CD4-positive, alpha-beta T cell treated with Interleukin-6 at 100 ng/mL for 8 hours (primary cell): ENCODE measurements at places on chromosomes 11 and 22.

DNA sequence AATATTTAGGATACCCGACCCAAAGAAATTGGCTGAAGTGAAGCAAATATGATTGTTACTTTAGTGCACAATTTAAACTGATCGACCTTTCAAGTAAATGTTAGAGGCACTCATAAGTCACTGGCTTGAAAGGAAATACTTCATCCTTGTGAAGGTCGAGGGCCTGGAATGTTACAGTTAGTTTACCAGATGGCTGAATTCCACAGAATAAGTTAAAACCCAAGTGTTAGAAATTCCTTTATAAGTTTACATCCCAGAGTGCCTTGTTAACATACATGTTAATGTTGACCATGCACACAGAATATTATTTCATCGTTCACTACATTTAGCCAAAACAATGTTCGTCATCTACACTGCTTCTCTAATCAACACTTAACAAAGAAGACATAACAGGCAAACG, 235.5 kb upstream of the ANO3 start:
- no peak for DNase-seq

DNA sequence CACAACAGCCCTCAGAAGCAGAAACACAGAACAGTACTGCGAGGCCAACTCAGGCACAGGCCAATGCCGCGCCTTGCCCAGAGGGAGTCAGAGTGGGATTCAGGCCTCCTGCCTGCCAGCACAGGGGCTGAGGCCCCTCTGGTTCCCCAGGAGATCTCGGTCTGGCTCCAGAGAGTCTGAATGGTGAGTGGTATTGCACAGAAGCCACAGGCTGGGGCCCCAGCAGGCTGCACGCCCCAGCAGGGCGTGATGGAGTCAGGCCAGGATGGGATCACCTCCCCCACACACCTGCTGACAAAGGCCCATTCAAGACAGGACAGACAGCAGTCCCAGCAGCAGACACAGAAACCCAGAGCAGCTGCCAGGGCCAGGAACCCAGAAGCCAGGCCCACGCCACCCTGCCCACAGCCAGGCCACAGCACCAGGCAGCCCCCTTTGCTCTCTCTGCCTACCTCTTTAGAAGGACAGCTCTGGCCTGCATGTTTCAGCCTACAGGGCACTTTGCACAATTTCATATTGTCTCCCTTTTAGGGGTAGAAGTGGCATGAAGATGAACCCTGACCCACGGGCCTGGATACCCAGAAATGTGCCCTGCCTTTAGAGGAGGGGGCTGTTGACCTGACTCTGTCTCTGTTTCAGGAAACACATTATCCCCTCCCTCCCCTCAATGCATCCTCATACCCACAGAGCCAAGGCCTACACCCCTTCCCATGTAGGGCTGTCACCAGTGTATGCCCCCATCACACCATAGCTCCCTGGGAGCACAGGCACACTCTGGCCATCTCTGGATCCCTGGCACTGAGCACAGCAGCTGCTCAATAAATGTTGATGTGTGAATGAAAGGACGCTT, 6.1 kb downstream of the FXYD6 start:
- no peak for DNase-seq

GRCh38 chr11:12411393-12411792, 34.0 kb downstream of the PARVA start:
- no peak for DNase-seq

- no peak for DNase-seq
These were observed 116.7 kb upstream of the SERPIND1 start for GRCh38 chr22:20656902-20657836.

- no peak for DNase-seq
These were observed 20.1 kb downstream of the ELP4 start for GRCh38 chr11:31529701-31530100.

- DNase-seq: no peak
These were observed 615.6 kb downstream of the TBC1D22A start for GRCh38 chr22:47377926-47378560.

DNA sequence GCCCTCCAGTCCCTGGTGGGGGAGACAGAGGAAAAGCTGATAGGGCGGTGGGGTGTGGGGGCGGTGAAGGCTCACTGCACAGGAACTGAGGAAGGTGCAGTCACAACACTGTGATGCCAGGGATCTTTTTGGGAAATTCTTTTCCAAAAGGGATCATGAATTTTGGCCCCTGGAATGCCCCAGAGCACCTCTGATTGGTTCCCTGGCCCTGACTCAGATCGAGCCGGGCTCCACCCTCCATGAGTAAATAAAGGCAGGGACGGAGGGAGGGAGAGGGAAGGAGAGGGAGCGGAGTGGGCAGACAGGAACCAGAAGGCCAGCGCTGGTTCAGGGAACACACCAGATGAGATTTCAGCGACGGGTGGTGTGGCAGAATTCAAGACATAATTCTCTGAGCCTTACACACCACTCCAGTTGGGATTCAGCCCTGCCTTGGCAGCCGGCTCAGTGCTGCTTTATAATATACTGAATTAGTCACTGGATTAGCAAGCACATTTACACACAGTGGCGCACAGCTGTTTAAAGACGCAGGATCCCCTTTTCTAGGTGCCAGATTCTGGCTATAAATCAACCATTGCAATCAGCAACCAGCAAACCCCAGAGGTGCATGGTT, 80.3 kb downstream of the ETS1 start:
- DNase-seq: no peak

DNA sequence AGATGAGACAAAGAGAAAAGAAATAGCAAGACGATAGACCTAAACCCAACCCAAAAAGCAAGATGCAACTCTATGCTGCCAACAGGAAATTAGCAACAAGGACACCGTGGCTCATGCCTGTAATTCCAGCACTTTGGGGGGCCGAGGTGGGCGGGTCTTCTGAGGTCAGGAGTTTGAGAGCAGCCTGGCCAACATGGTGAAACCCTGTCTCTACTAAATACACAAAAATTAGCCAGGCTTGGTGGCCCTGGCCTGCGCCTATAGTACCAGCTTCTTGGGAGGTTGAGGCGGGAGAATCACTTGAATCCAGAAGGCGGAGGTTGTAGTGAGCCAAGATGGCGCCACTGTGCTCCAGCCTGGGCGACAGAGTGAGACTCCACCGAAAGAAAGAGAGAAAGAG, 24.3 kb upstream of the IL10RA start:
- no peak for DNase-seq

DNA sequence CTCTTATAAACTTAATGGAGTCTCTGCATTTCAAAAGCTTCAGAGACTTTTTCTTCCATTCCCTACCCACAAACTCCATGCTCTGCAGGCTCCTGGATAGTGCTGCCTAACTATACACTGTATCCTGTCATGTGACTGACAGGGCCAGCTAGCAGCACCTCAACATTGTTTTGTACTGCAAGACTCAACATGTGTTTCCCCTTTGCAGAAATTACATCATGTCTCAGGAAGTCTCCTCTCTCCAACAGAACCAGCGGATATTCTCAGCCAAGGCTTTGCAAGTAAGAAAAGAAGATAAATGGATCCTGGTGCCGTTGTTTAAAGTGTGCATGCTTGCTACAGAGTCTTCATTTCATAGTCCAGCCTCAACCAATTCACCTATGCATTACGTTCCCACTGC, 164.0 kb upstream of the UBASH3B start:
- DNase-seq: no peak

- no peak for DNase-seq
These were observed 384.3 kb downstream of the NTM start for GRCh38 chr11:131754671-131755070.

- DNase-seq: no peak
These were observed 165.8 kb upstream of the NARS2 start for GRCh38 chr11:78740199-78741071.

DNA sequence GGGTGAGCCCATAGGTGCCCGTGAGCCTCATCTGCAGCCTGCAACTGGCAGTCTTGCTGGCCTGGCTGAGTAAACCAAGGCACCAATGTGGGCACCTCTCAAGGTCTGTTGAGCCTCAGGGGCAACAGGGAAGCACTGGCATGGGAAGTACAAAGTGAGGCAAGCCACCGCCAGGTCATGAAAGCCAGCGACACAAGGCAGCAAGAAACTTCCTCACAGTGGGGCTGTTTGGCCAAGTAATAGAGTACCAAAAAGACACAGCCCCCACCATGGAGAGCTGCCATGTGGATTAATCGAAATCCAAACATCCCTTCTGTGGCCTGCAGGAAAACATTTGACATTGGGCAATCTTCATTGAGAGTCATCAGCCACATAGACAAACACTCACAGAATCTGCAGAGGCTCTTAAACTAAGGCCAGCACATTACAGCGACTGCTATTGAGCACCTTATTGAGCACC, 43.6 kb upstream of the FIBIN start:
- no peak for DNase-seq

DNA sequence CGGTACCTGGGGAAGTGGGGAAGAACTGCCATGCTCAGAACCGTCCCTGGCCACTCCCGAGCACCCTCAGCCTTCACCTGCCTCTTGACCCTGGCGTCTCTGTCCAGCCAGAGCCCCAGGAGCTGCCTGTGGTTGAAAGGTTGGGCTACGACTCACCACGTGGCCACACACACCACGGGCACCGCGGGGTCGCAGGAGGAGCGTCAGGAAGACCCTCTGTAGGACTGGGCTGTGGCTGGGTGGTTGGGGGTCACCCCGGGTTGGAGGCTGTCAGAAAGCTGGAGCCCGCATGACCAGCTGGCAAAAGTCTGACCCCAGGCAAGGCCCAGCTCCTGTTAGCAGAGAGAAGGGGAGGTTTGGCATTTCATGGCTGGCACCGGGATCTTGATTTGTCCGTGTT, 11.5 kb downstream of the KRTAP5-5 start:
- DNase-seq: no peak

DNA sequence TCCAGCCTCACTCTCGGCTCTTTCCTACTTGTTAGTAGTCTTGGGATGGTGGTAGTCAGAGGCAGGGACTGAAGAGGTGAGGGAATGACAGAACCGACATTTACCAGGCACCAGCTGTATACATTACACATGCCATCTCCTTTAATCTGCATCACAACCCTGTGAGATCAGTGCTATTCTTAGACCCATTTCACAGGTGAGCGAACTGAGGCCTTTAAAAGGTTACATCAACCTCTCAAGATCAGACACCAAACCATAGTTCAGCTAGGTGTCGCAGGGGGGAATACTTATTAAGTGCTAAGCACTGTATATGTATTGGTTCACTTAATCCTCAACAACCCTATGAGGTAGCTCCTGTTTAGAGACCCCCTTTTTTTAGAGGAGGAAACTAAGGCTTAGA, 5.6 kb downstream of the PLA2G3 start:
- no peak for DNase-seq

- no peak for DNase-seq
These were observed 27.5 kb downstream of the A4GALT start for GRCh38 chr22:42693055-42693762.

DNA sequence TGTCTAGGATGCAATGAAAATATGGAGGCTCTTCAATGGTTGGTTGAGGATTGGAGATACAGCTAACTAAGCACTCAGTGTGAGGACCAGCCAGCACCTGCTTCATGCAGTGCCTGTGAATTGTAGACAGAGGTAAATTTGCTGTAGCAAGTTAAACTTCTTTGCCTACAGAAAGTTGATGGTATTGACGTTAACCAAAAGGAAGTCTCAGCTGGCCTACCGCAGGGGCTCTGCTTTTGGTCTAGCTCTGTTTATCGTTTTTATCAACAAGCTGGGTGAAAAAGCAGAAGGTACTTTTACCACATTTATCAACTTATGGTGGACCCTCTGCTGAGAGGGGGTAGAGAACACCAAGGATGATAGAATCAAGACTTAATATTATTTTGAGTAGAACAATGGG, 51.6 kb downstream of the GRAMD1B start:
- DNase-seq: no peak

- DNase-seq: no peak
These were observed 112.9 kb upstream of the DDI1 start for GRCh38 chr11:103923451-103923931.

DNA sequence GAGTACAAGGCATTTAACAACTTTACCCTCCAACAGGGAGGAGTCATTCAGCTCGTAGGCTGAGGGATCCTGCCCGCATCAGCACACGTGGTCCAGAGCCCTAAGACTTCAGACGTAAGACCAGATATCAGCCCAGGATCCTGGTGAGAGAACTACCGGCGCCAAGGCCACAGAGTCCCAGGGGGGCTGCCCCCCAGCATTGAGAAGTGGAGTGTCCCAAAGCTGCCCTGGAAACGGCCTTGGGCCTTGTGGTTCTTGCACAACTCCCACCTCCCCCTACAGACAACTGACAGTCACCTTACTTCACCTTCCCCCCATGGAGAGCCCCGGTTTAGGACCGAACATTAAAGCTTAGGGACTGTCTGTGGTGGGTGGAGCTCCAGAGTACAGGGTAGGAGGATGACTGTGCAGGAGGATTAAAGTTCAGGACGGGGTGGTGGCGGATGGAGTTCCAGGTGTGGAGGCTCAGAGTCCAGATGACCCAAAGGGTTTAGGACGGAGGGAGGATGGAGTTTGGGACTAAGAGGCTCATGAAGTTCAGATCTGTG, 1.0 kb downstream of the C11orf91 start:
- DNase-seq: no peak

GRCh38 chr11:33772300-33772699, 2.0 kb downstream of the FBXO3 start:
- no peak for DNase-seq

GRCh38 chr11:122634501-122634900, 21.0 kb upstream of the UBASH3B start:
- DNase-seq: no peak

- no peak for DNase-seq
These were observed 32.7 kb downstream of the ARHGAP42 start for GRCh38 chr11:100719809-100720221.

GRCh38 chr11:123190518-123190917, 4.5 kb downstream of the CLMP start:
- DNase-seq: no peak

- DNase-seq: no peak
These were observed 23.1 kb downstream of the PRDM11 start for GRCh38 chr11:45169310-45170072.

- DNase-seq: no peak
These were observed 31.4 kb downstream of the LIMK2 start for GRCh38 chr22:31243339-31244045.

DNA sequence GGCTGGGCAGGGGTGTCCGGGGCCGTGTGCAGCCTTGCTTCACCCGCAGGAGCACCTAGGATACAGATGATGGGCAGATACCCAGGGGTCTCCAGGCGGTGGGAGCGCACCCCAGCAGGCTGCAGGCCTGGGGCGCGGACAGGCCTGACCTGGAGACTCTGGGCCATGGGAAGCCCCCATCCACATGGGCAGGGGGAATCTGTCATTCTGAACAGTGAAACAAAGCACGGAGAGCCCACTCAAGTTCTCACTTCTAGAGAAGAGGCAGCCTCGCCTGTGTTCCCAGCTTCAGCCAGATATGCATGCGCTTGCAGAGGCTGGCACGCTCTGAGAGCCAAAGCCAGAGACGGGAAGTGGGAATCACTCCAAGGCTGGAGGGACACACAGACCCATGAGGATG, 333.1 kb downstream of the BRD1 start:
- no peak for DNase-seq

DNA sequence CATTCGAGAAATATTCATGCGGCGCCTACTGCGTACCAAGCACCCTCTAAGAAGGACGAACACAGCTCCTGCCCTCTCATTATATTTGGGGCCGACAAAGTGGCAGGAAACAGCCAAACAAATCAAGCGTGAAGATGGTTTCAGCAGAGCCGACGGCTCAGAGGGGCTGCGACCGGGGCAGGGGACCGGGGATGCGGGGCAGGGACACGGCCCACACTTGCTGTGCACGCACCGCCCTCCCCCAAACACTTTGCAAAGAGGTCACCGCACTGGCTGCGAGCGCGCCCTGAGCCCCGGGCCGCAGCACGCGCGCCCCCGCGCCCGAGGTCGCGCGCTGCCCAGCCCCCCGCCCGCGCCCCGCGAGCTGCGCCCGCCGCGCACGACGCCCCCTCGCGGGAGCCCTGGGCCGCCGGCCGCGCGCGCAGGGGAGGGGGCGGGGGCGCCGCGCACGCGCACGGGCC, 255 bp upstream of the SYNGR1 start:
- no peak for DNase-seq

GRCh38 chr11:118838905-118839553, 44.7 kb upstream of the CXCR5 start:
- no peak for DNase-seq
